Suppressor macrophage treated with lipopolysaccharide for 1 hour (primary cell): ENCODE measurements at places on chromosomes 2 and 18.

DNA sequence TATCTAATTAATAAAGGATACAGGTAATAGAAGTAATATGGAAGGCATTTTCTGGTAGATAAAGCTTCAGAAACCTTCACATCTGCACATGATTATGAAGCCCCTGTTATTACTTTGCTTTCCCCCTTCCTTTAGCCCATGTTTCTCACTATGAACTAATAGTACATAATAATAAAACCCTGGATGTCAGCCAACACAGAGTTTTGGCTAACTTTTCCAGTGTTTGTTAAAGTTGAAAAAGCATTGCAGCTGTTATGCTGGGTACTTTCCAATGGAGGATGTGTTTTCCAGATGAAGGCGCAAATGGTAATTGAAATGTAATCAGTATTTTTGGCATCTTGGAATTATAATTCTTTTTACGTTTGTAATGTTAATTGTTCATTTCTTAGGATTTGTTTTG is 43.5 kb downstream of the SPTBN1 start:
- DNase-seq: no peak

- DNase-seq: no peak
Observed at GRCh38 chr2:29589440-29590103, 331.8 kb downstream of the ALK start.

DNA sequence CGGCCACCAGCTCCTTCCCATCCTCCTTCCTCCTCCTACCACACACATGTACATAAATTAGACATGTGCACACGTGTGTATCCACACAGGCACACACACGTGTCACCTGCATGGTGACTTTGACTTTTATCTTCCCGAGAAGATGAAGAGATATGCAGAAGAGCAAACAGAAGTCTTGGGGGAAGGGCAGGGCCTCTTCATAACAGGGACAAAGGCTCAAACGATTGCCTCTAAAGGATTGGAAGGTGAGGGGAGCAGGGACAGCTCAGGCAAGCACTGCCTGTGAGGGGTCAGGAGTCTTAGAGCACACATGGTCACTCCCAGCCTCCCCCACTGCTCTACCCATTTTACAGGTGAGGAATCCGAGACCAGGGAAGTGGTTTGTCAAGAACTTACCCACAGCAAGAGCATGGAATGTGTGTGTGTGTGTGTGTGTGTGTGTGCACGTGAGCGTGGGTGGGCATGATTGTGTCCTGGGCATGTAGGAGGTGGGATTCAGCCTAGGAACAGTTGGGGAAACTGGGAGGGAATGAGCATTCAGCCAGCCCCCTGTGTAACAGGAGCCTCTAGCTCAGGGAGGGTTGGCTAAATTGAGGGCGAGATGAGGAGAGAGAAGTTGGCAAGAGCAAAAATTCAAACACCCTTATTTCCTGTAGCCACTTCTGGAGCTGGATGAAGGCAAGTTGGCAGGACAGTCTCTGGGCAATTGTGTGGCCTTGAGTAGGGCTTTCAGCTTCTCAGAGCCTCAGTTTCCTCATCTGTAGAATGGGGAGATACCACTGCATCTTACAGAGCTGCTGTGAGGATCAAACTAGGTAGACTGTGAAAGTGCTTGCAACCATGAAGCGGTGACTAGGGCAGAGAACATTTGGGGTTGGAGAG is 24.2 kb downstream of the CIB4 start:
- no peak for DNase-seq

- DNase-seq: no peak
Observed at GRCh38 chr2:190519975-190520767, 14.4 kb downstream of the NEMP2 start.

- DNase-seq: no peak
Observed at GRCh38 chr18:76602191-76602590, 107.1 kb upstream of the ZNF516 start.

DNA sequence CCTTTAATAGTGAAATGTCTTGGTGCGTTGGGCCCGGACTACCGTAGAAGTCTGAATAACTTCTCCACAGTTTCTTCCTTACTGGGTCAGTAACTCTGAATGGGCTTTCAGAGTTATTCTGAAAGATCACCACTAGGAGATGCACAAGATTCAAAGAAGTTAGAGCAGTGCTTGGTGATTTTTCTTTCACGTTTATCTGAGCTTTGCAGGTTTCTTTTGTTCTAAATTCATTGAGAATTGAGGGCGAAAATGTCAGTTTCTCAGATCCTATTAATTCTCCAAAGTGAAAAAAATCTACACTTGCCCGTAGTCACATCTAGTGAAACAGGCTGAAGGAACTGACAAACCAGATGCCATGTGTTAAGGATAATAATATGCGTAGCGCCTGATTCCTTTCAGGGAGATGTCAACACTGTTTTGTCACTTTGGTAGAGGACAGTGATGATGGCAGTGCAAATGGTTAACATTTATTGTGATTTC is 70.1 kb downstream of the QPCT start:
- peak; percentile 80 for DNase-seq

DNA sequence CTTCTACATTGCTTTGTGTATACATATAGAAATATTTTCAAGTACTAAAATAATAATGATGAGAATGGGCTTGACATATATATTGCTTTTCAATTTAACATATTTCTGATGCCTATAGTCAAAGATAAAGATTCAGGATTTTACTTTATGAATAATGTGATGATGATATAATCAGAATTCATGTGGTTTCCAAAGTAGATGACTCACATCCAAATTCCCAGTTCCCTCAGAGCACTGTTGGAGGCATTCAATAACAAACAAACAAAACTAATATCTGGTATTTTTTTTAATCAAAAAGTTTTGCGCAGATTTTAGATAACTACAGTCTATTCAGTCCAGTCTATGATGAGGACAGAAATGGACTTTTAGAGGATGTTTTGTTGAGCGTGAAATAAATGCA is 2094.5 kb upstream of the CELF4 start:
- DNase-seq: peak; percentile 29

DNA sequence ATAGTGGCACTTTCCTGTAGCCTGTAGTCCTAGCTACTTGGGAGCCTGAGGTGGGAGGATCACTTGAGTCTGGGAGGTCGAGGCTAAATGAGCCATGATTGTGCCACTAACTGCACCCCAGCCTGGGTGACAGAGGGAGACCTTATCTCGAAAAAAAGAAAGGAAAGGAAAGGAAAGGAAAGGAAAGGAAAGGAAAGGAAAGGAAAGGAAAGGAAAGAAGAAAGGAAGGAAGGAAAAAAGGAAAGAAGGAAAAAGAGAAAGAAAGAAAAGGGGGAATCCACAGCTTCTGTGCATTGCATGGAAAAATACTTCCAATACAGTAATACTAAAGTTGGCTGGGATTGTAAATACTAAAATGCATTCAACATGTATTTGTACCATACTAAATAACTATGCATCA is 12.8 kb upstream of the PIK3C3 start:
- no peak for DNase-seq

DNA sequence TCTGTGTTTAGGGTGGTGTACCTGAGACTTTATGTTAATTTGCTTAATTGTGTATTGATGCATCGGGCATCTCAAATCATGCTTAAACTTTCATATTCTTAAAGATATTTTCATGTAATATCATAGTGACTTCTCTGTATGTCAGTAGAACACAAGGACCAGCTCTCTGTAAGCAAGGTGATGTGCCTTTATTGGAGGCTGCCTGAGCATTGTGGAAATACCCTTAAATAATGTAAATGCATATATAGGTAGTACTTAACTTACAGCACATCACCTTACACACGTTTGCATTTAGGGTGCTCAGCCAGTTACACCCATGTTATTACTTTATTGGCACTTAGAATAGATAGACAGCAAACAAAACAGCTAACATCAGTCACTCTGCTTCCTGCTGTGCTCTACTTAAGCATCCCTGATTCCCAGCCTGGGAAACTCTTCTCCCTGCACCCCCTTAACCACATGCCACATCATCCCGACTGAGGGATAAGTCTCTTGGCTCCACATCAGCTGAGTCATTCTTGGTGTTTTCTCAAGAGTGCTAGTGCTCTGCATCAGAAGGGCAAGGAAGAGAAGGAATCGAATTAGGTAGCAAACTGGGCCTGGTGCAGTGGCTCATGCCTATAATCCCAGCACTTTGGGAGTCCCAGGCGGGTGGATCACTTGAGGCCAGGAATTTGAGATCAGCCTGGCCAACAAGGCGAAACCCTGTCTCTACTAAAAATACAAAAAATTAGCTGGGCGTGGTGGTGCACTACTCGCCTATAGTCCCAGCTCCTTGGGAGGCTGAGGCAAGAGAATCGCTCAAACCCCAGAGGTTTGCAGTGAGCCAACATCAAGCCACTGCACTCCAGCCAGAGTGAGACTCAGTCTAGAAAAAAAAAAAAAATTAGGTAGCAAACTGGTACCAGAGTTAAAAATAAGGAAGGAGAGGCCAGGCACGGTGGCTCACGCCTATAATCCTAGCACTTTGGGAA is 108.7 kb downstream of the MAP3K20 start:
- DNase-seq: peak; percentile 40

- DNase-seq: no peak
Observed at GRCh38 chr18:10562773-10563160, 36.9 kb downstream of the NAPG start.
